NCI-H526 treated with DMSO at 0.1 percent for 48 hours (cell line): ENCODE measurements at places on chromosomes 6 and 20.

GRCh38 chr20:53001498-53002301, 29.5 kb downstream of the TSHZ2 start:
- no peak for DNase-seq

DNA sequence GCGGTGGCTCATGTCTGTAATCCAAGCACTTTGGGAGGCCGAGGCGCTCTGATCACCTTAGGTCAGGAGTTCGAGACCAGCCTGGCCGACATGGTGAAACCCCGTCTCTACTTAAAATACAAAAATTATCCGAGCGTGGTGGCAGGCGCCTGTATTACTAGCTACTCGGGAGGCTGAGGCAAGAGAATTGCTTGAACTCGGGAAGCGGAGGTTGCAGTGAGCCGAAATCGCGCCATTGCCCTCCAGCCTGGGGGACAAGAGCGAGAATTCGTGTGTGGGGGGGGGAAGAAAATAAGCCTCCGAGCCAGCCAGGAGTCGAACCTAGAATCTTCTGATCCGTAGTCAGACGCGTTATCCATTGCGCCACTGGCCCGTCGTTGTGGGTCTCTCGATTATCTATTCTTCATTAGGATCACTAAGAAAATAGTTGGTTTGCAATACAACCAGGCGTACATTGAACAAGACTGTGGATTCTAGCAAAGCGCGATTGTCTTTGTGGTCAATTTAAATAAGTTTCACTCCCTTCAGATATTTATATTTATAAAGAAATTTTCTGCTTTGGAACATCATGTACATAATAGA, 33.9 kb upstream of the PRSS16 start:
- no peak for DNase-seq

- DNase-seq, result no peak
These were observed 8.2 kb upstream of the PXDC1 start for GRCh38 chr6:3759646-3760232.

- DNase-seq, result no peak
These were observed 149.5 kb upstream of the NEDD9 start for GRCh38 chr6:11381801-11382513.
